ENCODE measurements at places on chromosomes 7 and 10.

GRCh38 chr10:98076086-98076485, 45.7 kb upstream of the CRTAC1 start:
- DNase-seq = no peak

DNA sequence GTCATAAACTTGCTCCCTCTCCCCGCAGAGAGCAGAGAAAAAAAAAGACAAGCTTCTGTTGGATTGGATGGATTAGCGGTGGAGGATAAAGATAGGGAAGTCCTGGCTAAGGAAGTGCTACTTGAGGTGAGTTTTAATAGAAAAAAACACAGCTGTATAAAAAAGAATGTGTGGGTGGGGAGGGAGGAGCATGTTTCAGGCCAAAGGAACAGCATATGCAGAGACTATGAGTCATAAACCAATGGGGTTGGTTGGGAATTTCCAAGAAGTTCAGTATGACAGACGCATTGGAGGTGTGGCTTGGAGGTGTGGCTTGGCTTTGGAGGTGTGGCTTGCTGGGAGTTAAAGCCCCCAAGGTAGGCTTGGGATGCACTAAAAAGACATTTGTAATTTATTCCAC, 103.0 kb upstream of the LSM8 start:
- DNase-seq = no peak

- DNase-seq = no peak
Observed at GRCh38 chr10:91556691-91557566, 75.9 kb downstream of the PPP1R3C start.

DNA sequence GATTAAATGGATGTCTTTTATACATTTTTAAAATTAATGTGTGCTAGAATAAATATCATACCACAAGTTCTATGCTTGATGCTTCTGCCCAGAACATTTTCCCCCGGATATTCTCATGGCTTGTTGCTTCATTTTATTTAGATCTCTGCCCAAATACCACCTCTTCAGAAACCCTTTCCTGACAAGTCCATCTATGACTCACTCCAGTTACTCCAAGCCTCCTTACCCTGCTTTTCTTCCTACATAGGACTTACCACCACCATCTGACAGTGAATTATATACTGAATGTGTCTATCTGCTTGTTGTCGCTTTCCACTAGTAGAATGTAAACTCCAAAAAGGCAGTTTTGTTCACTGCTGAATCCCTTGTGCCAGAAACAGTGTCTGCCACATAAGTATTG, 19.1 kb upstream of the ERVW-1 start:
- DNase-seq = no peak

- DNase-seq = peak; percentile 40
Observed at GRCh38 chr7:128361411-128362379, at the start of gene PRRT4. Gene PRRT4 (minus strand): TSS chr7:128361690.

- DNase-seq = no peak
Observed at GRCh38 chr7:36209814-36210183, 56.7 kb downstream of the EEPD1 start.

DNA sequence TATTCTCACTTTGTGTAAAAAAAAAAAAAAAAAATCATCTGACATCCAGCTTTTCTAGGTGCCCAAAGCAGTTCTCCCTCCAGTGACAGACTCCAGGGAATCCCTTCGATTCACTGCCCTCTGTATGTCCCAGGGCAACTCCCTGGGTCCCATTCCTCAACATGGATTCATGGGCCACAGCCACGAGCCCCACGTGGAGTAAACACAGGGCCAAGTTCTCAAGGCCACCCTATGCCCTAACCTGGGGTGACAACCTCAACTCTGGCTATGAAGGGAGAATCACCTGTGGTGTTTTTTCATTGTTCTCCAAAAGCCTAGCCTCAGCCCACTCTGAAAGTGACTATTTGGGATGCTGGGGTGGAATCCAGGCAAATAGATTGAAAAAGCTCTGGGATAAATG, 3.4 kb downstream of the BNIP3 start:
- DNase-seq = no peak

- no peak for DNase-seq
Observed at GRCh38 chr7:99551334-99551733, 580 bp downstream of the FAM200A start.

GRCh38 chr10:129703287-129704137, 236.5 kb downstream of the MGMT start:
- DNase-seq = no peak

DNA sequence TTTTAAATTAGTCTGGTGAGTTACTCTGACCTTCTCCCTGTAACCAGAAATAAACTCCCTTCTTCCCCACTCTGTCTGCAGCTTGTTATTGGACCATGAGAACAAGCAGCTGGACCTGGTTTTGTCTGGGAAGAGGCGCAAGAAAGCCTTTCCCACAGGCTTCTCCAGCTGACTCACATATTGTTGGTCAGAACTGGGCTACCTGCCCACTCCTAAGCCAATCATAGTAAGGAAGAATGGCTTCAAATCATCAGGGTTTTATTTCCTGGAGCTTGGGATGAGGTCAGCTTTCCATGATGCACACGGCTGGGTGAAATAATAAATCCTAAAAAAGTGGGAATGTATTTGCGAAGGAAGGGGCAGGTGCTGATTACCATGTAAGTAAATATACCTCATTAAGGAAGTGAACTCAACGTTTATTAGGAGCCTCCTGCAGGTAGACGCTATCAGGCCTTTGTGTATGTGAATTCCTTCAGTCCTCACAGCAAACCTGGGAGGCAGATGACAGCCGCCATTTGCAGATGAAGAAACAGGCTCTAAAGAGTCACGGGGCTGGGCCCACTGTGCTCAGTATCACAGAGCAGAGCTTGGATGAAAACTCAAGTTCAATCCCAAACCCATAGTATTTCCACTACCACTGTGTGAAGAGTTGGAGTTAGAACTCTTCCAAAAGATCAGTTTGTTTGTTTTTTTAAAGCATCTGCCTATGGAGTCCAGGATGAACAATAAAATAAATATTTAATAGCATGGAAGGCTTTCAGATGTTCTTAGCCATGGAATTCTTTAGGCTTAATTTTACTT, 32.8 kb downstream of the IL15RA start:
- no peak for DNase-seq

DNA sequence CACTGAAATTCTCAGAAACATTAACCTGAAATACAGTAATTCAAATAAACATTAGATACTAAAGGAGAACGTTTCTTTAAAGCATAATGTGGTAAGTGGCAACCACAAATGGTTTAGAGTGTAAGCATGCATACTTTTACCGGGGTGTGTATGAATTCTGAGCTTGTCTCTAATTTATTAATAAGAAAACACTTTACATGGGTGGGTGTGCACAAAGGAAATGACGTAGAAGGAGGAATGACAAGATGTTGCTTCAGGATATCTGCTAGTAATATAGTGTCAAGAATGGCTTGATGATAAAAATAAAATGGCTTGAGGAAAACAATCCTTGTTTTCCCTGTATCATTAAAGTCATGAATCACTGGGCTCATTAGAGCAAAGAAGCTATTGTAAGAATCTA, 92.5 kb downstream of the ARL4A start:
- no peak for DNase-seq

GRCh38 chr10:34216348-34216945, 598.6 kb downstream of the PARD3 start:
- DNase-seq = no peak

GRCh38 chr10:1308173-1308961, 252.2 kb downstream of the WDR37 start:
- no peak for DNase-seq

GRCh38 chr10:80356563-80356988, at the start of the genes DYDC1 and DYDC2:
Gene DYDC1 (minus strand): TSS chr10:80356755. CDS start chr10:80352601, 4,154 bp downstream.
Gene DYDC2 (plus strand): TSS chr10:80356781. CDS start chr10:80362444, 5,663 bp downstream.
- DNase-seq = no peak

- DNase-seq = no peak
Observed at GRCh38 chr7:135889823-135890222, 87.3 kb downstream of the MTPN start.

GRCh38 chr7:14973712-14974428, 71.3 kb upstream of the DGKB start:
- DNase-seq = no peak

DNA sequence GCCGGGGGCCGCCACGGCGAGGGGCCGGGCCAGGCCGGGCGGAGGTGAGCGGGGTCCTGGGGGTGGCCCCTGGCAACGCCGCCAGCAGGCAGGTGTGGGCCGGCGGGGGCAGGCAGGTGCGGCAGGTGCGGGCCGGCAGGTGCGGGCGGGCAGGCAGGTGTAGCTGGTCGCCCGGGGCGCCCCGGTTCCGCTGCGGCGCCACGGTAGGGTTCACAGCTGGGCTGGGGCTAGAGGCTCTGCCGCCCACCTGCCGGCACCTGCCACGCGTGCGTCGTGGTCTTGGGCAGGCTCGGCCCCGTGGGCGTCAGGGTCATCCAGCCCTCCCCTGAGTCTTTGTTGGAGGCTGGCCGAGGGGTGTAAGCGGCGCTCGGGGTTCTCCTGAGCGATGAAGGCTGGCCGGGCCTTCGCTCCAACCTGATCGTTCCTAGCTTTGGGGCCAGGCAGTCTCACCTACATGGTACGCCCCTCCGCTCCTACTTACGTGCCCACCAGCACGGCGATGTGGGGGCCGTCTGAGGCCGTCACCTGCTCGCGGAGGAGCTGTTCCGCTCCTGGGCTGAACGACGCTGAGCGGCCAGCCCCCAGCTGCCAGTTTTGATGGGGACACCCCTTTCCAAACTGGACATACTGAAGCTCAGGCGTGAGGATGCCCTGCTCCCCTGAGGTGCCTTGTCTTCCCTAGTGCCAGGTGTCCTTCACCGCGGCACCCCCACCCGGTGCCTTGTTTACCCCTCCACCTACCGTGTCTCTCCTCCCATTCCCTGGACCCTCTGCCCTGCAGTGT, 493 bp downstream of the ZMIZ2 start:
- DNase-seq = no peak

GRCh38 chr7:70699271-70699670, 432.7 kb upstream of the GALNT17 start:
- DNase-seq = no peak

DNA sequence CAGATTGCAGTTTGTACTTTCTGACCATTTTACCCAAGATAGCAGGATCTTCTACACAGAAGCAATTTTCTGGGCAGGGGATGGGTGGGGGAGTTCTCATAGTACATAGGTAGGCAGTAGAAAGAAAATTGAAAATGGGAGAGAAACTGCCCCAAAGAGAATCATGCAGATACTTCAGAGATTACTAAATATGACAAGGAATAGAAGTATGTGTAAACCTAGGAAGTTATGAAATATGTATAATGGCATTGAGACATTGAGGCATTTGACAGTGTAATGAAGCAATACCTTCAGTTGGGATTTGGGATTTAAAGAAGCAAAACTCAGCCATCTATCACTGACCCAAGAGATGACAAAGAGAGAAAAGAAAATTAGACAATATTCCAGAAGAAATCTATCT, 233.0 kb downstream of the PTN start:
- no peak for DNase-seq

- no peak for DNase-seq
Observed at GRCh38 chr7:143846692-143847091, 55.3 kb downstream of the TCAF1 start.

DNA sequence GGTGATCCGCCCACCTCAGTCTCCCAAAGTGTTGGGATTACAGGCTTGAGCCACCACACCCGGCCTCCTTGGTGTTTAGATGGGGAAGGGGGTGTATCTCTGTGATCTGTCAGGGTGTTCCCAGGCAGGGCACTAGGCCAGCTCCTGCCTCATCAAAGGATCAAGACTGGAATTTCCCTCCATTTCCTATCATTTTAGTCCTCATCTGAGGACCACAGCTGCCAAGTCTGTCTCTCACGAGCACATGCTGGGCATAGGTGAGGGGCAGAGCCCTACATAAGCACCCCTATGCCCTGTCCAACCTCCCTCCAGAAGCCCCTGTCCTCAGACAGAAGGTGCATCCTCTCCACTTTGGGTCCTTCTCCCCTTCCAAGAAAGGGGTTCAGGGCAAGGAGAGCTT, 19.5 kb downstream of the TRIM56 start:
- DNase-seq = no peak

DNA sequence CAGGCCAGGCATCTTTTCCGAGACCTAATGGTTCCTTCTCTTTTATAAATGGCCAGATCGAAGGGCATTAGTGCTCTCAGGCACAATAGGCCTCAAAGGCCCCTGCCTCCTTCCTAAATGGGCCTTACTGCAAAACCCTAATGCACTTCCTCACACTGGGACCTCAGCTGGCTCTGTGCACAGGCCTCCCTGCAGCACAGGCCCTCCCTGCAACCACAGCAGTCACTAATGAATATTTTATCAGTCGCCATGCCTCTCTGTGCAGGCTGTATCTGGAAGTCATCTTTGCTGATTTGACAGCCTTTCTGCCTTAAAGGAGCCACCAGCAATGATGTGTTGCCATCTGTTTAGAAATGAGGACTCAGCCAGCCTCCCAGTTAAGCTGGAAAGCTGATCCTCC, 54.9 kb upstream of the SDK1 start:
- no peak for DNase-seq

DNA sequence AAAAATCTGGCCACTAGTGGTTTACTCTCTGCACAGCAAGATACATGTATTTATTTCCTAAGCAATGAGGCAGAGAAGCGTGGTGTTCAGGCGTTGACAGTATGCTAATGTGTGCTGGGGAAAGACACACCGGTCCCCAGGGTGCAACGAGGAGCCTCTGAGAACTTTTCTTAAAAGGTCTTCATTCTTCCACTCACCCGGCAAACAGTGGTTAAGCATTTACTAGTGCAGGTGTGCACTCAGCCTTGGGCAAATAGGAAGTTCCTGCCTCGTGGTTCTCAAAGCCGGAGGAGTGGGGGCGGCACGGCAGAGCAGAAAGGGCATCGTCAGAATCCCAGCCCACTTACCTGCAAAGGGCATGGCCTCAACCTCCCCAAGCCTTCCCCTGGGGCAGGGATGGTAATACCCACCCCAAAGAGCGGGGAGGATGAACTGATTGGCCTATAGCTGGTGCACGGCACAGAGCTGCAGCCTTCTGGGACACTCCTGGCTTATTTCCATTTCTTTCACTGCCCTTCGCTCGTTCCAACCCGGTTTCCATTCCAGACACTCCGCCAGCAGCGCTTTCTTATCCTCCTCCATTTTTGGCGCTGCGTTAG, 184.3 kb upstream of the CTBP2 start:
- DNase-seq = no peak

- DNase-seq = no peak
Observed at GRCh38 chr7:154231732-154232131, 179.5 kb downstream of the DPP6 start.

DNA sequence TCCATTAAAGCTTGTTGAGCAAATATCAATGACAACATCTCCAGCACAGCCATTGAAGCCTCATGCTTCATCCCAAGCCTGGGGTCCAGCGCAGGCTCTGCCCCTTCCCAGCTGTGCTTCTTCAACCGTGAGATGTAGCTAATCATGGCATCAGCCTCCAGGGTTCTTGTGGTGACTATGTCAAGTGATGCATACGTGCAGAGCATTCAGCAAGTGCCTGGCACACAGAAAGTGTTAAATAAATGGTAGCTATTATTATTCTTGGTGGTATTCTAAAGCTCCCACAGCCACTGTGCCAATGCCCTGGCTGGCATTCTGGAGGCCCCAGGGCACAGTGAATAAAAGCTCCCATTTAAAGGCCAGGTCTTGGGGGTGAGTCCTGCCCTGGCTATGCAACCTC, 146.6 kb downstream of the WDR11 start:
- DNase-seq = no peak

DNA sequence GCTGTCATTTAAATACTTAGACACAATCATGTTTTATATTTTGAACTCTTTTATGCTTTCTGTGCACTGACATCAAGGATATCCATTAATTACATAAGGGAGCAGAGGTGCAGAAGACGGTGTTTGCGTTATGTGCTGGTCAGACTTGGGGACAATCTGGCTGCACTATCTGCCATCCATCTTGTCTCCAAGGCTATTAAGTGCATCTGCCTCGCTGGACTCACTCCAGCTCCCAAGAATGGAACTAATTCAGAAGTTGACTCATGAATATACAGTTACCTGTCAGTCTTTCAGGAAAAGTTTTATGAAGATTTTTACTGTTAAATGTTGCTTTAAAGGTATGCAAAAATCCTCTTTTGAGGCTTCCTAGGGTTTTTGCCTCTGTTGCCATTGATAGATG, 391.0 kb downstream of the SUGCT start:
- DNase-seq = no peak

Measured in activated effector memory CD4-positive, alpha-beta T cell treated with Interleukin-2 at 50 U/mL for 16 hours (primary cell).